MCF 10A (cell line): ENCODE measurements at places on chromosomes 13 and 19. TPM values are rescaled to one million over a fixed set of nuclear protein-coding genes. Genes with fewer than 3 reads are reported as not detected.

DNA sequence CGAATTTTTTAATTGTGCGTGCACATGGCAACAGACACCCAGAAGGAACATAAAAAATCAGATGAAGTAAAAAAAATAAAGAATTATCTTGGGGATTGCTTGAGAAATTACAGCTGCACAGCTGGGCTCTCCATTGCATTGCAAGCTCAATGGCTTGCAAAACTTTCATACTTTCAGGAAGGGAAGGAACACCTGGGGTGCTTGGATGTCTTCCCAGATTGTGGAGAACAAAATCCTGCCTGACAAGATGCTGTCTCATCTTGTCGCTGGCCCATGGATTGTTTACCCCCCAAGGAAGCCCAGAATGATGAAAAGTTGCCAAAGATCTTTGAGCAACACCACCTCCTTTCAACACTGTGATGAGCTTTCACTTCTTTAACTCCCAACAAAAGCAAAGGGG is 11.0 kb upstream of the CASP14 start:
- H3K4me1 ChIP-seq: peaks cover 10% of the 10 kb centered on the region
- peak; percentile 94 for DNase-seq
- no peak overlapping the region for H3K4me3 ChIP-seq

The SYNE4 gene
- total RNA-seq: 0.14 and 0.91 TPM in 2 replicates

DNA sequence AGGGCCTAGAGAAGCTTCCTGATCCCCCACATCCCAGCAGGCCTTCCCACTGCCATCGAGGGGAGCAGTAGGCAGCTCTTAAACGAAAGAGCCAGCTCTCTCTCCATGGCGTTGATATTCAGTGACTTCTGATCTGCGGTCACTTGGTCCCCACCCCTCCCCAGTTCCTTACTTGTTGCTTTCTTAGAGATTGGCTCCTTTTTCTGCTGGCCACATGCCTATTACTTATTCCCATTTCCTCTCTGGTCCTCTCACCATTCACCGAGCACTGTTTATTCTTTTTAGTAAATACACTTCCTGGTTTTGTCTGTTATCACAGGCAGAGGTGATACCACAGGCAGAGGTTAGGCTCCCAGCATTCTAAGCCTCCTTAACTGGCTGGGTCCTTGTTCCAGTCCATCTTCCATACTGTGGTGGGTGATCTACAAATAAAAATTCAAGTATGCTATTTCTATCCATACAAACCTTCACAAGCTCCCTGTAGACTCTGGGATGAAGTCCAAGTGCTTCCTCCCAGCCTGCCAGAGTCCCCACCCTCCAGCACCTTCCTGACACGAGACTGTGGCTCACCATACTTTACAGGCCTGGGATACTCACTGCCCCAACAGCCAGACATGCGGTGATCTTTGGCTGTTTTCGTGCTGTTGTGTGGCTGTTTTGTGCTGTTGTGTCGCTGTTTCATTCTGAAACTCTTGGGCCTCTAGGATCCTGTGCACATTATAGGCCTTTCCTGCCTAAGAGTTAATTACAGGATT is 315.9 kb downstream of the ATP8A2 start:
- no peaks in the 10 kb centered on the region for H3K27me3 ChIP-seq
- no peaks in the 10 kb centered on the region for H3K36me3 ChIP-seq
- H3K4me3 ChIP-seq: no peak overlapping the region
- no peak overlapping the region for H3K27ac ChIP-seq
- no peak for DNase-seq

DNA sequence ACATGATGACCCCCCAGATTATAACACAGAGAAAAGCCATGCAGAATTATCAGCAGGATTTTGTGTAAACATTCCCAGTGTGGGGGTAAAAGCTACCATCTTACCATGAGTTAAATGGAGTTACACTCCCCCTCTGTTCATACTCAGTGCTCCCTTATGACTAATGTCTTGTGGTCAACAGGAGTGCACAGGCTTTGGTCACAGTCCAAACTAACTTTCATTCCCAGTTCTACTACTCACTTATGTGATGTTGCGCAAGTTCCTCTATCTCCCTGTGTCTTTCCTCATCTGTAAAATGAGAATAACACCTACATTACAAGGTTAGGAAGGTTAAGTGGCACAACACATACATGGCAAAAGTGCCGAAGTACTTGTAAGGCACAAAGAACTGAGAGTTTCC is 277.9 kb downstream of the RBM26 start:
- peak overlapping the region; percentile 20 for H3K27ac ChIP-seq
- H3K36me3 ChIP-seq: no peaks in the 10 kb centered on the region

DNA sequence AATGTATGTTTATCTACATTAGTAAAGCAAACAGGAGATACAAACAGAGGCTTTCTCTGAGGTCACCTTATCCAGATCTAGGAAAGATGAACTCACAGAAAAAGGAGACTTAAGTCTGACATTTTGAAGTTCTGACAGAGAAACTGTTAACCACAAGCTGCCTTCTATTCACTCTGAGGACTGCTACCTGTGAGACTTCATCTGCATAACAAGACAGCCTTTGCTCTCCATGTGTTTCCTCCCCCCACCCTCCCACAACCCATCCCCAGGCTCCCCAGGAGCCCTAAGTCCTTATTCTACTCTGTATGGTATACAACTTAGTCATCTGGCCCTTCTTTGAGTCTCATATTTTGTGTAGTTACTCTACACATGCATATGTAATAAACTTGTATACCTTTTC is 699.0 kb downstream of the FGF9 start:
- no peaks in the 10 kb centered on the region for H3K36me3 ChIP-seq
- peaks cover 5% of the 10 kb centered on the region for H3K4me1 ChIP-seq
- H3K4me3 ChIP-seq: no peak overlapping the region

The GRIK5 gene
- 1.6 and 1.8 TPM in 2 replicates for total RNA-seq
